Gastroesophageal sphincter (tissue), 4 donors: ENCODE measurements at places on chromosomes 7 and 10. TPM values are rescaled to one million over a fixed set of nuclear protein-coding genes. Genes with fewer than 3 reads are reported as not detected.
A peak's percentile ranks its signal among the peaks of the same experiment; 100 is the strongest.

DNA sequence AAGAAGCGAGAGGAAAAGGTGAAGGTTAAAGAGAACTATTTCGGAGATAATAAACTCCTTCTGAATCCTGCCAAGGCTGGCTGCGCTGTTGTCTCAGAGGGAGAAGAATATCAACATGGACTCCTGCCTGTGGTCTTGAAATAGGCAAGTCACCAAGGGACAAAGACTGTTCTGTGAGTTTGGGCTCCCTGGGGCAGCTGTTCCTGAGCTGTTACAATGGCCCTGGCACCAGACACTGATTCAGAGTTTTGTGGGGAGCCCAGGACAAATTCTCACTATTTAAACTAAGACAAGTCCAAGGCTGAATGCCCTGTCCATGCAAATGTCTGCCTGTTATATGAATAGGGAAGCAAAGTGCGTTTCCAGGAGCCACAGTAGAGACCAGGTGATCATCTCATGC lies 81.4 kb downstream of the PRPF18 start:
- no peak for ATAC-seq

DNA sequence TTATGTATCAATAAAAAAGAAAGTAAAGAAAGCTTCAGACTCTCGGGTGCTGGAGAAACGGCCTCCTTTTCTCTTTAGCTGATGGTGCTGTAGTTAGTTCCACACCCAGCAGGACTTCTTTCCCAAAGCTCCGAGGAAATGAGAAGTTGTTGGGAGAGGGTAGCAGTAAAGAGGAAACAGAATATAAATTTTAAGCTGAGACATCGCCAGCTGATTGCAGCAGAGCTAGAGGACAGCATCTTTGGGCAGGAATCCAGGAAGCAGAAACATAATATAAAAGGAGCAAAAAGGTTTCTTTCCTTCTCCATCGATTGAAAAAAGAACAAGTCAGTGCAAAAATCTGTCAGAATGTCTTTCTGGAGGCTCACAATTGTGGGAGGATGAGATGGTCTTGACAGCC lies 616.9 kb upstream of the FOXK1 start:
- ATAC-seq, result no peak

- ATAC-seq, result no peak
These were observed 205.3 kb downstream of the CHRM2 start for GRCh38 chr7:137073571-137074325.

GRCh38 chr7:21920936-21921335 lies 24.8 kb downstream of the CDCA7L start:
- ATAC-seq, result no peak

- no peak for ATAC-seq
These were observed 441.1 kb downstream of the POM121L12 start for GRCh38 chr7:53476566-53476965.

DNA sequence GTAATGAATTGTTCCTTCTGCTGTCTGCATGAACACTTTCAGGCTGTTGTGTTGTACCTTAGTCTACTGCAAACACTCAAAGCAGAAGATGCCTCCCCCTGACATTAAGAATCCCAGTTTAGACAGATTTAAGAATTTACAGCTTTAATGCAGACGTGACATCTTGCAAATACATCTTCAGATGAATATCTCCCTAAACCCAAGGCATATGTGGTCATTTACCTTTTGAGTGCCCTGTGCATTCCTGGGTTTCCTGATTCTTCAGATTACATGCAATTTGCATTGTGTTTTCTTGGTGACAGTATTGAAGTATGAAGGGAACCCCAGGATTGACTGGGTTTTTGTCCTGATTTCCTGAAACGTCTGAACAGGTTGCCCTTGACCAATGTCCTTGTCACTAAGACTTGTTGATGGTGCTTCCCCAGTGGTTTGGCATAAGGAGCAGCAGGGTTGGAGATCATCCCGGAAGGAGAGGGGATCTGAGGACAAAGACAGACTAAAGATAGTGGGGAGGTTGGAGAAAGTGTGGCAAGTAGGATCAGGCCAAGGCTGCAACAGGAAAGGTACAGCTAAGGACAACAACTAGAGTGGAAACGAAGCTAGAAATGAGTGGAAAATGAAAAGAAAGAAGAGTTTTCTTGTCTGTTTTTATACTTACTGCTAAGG lies 123.8 kb upstream of the RHOBTB1 start:
- ATAC-seq, result no peak

- ATAC-seq, result no peak
These were observed 69.9 kb upstream of the PTPRZ1 start for GRCh38 chr7:121803039-121803438.

- ATAC-seq, result no peak
These were observed 89.3 kb upstream of the PCBD1 start for GRCh38 chr10:70977625-70978024.

DNA sequence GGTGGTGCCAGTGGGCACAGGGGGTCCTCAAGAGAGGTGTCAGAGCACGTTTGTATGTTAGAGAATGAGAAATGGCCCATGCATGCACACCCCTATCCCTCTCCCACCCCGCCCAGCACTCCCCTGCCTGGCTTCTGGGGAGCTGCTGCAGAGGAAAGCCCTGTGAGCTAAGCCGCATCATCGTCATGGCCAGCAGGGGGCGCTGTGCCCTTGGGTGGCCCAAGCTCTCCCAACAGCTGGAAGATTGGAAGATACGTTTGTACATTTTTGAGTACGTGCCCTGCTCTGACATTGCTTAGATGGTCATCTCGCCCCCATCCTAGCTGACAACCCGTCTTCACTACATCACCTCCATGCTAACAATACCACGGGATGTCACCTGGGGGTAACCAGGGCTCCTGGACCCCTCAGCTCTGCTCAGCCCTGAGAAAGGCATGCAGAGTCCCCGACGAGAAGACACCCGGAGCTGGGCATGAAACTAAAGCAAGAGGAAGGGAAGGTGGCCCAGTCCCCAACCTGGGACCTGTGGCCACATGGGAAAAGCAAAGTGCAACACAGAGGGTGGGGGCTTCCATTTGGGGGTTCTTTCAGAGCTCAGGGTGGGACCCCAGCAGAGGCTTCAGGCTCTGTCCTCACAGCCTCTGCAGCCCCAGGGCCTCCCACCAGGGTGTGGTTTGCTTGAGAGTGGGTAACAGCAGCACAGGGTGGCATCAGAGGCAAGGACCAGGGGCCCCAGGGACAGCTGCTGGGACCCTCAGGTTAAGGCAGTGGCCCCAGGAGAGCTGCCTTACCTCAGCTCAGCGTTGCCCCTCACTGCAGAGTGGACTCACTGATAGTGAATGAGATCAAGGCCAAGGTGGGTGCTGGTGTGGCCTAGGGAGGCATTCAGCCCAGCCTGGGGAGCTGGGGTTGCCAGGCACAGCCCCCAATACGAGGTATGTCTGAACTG lies 136.6 kb downstream of the PTPN20 start:
- ATAC-seq, result peak; percentile 26

DNA sequence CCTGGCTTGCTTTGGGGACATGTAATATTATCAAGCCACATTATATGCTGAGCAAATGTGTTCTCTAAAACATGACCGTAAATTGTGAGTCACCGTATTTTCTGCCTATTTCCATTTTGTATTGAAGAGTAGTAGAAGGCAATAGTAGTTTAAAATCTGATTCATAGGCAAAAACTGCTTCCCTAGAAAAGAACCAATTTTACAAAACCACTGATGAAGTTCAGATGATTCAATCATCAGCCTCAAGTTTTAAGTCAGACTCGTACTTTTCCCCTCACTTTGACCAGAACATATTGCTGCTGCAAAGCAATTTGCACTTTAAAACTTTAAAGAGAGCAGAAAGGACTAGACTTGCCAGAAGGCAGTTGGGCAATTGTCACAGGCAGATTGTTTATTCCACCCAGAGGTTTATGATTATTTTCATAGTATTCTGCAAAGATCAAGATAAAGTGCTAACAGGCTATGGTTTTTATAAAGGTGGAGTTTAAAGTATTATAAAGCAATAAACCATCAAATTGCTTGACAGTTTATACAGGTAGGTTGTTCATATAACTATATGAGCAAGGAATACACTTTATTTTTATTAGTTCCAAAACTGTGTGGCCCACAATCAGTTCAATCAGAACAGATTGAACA lies 168.2 kb downstream of the ETV1 start:
- ATAC-seq, result no peak

GRCh38 chr7:142855756-142856564 lies 1.1 kb downstream of the EPHB6 start:
- peak; percentile 58 for ATAC-seq

- no peak for ATAC-seq
These were observed 5.8 kb downstream of the TWIST1 start for GRCh38 chr7:19111474-19112273.

- no peak for ATAC-seq
These were observed 19.8 kb downstream of the PMPCB start for GRCh38 chr7:103317009-103317408.

DNA sequence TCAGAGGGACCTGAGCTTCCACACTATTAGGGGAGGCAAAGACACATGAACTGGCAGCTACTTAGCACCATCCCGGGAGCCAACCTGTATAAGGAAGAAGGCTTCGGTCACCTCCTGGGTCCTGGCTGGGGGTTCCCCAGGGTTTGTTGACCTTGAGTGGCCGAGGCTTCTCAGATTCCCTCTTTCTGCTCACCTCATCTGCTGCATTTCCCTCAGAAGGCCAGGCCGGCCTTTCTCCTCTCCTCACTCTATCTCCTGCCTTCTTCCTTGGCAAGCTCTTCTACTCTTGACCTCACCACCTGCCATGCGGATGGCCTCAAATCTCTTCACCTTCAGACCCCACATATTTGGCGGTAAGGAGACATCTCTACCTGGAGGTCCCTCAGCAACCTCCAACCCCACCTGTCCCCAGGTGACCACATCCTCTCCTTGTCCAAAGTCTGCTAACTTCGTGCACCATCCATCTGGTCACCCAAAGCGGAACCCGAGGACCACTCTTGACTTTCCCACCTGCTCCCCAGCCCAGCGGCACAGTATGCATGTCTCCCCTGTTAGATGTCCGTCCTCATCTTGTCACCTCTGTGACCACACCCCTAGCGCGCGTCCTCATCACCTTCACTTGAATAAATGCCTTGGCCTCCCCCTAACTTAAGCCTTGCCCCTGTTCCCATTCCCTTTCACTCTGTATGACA lies 133.8 kb upstream of the UNC5B start:
- no peak for ATAC-seq

Gene LIPF
- not detected for total RNA-seq

Gene PHKG1
- 1.9 TPM for total RNA-seq

Gene ERVW-1
- not detected for total RNA-seq

Gene FZD8
- total RNA-seq, result 9.3 TPM

Gene LRRC72
- not detected for total RNA-seq

Gene NUDCD3
- total RNA-seq, result 57.0 TPM

Gene VSIR
- 60.6 TPM for total RNA-seq

Gene LRRD1
- total RNA-seq, result not detected

Gene APBB1IP
- 2.3 TPM for total RNA-seq

Gene SAMD8
- total RNA-seq, result 33.8 TPM

Gene NEURL1
- total RNA-seq, result 0.19 TPM

Gene HTR5A
- not detected for total RNA-seq

Gene OPN4
- not detected for total RNA-seq

Gene UPP1
- 6.1 TPM for total RNA-seq
